Activated gamma-delta T cell (primary cell): ENCODE measurements at places on chromosomes 16 and 17.

DNA sequence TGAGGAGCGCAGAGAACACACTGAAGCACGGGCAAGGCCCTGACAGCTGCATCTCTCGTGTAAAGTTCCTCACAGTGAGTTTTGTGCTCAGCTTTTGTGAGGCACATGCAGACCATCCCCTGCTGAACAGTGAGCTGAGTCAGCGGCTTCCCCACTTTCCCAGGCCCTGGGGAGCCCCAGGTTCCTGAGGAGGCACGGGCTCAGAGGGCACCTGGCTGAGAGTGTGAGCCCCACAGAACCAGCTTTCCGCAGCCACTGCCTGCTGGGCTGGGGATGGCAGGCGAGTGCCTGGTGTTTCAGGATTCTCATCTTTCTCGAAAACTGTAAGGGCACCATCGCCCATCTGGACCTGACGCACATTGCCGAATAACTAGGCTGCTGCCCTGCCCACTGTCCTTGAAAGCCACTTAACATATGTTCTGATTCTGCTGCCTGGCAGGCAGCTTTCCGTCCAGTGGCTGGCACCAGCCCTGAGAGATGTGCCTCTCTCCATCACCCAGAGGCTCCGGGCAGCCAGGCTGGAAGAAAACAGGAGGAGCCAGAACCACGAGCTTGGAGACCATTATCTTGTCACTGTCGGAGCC, 266.7 kb upstream of the FOXF1 start:
- DNase-seq: no peak

DNA sequence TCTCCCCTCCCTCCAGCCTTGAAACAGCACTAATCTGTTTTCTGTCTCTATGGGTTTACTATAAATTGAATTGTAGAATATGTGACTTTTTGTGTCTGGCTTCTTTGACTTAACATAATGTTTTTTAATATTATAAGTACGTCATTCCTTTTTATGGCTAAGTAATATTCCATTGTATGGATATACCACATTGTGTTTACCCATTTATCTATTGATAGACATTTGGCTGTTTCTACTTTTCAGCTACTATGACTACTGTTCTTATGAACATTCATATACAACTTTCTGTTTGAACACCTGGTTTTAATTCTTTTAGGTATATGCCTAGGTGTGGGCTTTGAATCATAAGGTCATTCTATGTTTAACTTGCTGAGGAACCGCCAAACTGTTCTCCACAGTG, 961.9 kb downstream of the CDH8 start:
- no peak for DNase-seq

DNA sequence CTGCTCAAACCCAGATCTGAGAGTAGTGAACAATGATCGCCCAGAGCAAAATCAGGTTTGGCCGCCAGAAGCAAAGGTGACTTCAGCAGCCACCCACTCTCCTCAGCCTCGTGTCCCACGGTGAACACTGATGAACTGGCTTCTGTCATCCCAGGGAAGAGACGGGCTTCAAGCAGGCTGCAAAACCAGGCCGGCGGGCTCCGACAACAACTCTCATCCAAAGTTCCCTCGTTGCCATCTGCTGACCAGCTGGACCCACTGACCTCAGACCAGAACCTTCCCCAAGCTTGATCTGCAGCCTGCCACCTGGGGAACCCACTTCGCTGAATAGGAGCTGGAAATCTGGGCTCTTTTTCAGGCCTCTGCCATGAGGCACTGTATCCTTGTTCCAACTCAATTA, 69.6 kb upstream of the MRTFB start:
- DNase-seq: no peak

DNA sequence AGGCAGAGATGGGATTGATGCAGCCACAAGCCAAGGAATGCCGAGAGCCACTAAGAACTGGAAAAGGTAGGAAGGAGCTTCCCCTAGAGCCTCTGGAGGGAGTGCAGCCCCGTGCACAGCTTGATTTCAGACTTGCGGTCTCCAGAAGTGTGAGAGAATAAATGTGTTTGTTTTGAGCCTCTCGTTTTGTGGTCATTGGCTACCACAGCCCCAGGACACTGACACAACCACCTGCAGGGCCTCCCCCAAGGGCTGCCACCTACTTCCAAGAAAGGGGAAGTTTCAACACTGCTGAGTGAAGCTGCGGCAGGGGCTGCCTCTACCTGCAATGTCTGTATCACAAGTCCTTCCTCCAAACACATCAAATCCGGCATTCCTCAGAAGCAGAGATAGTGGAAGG, 346.9 kb downstream of the C16orf95 start:
- no peak for DNase-seq

DNA sequence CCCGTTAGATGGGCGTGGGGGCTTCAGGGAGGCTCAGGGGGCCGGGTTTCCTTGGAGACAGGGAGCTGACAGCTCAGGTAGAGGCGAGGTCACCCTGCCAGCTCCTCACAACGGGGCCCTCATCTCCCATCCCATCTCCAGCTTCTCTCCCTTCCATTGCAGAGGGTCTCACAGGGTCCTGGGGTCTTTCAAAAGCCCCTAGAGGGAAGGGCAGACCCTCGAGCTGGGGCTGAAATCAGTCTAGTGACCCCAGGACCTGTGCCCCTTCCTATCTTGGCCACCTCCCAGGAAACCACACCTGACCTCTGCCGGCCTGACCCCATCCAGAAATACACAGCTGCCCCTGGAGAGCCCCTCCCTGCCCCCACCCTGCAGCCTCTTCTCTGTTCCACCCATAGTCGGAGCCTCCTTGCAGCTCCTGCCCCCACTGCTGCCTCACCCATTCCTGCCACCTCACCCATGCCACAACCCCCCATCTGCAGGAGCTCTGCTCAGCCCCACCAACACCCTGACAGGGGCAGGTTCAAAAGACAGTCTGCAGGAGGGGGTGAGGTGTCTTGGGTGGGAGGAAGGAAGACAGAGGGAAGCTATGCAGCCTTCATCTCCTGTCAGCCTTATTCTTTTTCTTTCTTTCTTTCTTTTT, 23.4 kb downstream of the PIK3R5 start:
- DNase-seq: peak; percentile 15

DNA sequence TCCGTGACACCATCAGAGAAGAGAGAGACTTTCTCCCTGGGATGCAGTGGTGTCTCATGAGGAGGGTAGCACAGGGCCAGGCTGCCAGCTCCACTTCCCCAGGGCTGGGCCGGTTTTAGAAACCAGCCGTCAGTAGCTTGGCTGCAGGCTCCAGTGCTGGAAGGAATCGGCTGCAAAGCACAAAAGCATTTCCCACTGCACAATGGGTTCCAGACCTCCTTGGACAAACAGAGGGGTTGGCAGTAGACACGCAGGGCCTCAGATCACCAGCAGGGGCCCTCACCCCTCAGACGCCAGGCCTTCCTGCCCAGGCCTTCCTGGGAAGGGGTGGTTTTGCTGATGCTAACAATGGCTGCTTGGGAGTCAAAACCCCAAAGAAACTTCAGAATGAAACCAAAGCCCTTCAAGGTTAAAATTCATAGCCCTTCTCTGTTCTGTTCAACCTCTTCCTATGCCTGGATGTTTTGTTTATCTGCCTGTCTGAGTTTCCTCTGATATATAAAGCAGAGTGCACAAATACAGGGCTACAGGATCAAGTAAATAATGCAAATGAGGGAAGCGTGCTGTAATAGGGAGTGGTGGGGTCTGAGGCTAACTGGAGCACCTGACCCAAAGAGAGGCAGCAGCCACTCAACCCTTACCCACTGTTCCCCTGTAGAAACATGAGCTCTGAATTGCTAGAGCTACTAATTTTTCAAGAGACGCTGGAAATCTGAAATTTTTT, 26.2 kb downstream of the TEKT5 start:
- no peak for DNase-seq

- no peak for DNase-seq
Measured at GRCh38 chr17:65229621-65229995, 92.4 kb downstream of the RGS9 start.

DNA sequence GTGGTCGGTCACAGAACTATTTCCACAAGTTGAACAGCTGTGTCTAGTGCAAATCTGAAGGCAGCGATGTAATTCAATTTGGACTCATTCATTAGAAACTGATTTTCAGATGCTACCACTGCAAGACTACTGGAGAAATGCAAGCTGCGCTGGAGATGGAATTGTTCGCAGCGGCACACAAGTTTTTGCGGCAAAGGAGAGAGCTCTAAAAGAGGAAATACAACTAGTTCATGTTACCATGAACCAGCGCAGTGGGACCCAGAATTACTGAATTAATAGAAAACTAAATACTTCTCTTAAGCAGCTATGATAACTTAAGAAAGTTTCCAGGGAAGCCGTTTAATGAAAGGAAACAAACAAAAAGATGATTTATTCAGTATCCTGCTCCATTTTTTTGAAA, 1.9 kb downstream of the CREBBP start:
- DNase-seq: no peak

DNA sequence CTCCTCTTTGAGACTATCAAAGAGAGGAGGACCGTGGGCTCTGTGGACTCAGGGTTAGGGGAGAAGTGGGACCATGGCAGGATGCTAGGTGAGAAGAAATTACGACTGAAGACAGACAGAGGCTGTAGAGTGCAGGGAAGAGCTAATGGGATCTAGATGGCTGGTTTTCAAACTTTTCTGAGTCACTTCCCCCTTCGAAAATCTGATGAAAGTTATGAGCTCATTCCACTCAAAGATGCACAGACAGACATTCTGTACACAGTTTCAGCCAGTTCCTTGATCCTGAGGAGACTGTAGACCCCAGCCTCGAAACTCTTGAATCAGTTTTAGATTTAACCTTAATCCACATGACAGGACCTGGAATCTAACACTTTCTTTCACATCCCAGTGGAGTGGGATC, 40.7 kb downstream of the RGS9 start:
- no peak for DNase-seq

GRCh38 chr16:66551348-66551759, 1.0 kb upstream of the CKLF start:
- no peak for DNase-seq

DNA sequence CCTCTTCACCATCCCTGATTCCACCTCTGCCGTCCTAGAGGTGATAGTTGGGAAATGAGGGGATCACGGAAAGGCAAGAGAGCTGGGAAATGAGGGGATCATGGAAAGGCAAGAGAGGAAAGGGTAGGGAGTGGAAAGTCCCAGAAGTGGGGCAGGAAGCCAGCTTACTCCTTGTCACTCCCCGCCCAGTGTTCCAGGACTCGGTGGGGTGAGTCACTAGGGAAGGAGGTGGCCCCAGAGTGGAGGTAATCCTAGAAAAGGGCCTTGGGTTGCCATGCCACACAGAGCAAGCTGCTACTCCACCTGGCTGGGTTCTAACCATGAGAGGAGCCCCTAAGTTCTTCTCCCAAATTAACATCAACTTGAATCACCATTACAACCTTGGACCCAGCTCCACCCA, 14.8 kb downstream of the ALOXE3 start:
- no peak for DNase-seq

DNA sequence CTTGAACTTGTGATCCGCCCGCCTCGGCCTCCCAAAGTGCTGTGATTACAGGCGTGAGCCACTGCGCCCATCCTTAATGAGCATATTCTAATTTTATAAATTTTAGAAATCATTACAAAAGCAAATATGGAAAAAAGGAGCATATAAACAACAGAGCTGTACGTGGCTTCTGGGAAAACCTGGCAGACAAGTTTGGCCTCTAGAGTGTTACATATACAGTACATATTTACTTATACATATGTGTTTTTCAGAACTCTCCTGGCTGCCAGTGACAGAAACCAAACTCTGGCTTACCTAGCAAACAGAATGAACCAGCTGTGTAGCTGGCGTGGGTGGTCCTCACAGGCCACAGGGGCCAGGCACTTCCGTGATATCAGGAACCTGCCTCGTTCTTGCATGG, 10.1 kb downstream of the DRC3 start:
- no peak for DNase-seq

- no peak for DNase-seq
Measured at GRCh38 chr16:80283466-80284392, 257.1 kb upstream of the DYNLRB2 start.

GRCh38 chr17:75894049-75894733, 2.6 kb downstream of the TRIM65 start:
- DNase-seq: no peak

- DNase-seq: no peak
Measured at GRCh38 chr17:7253082-7253481, 1.1 kb downstream of the ELP5 start.

GRCh38 chr16:83441517-83441916, 366.3 kb upstream of the HSBP1 start:
- DNase-seq: no peak

GRCh38 chr17:6555331-6556120, 829 bp downstream of the PITPNM3 start:
- no peak for DNase-seq

DNA sequence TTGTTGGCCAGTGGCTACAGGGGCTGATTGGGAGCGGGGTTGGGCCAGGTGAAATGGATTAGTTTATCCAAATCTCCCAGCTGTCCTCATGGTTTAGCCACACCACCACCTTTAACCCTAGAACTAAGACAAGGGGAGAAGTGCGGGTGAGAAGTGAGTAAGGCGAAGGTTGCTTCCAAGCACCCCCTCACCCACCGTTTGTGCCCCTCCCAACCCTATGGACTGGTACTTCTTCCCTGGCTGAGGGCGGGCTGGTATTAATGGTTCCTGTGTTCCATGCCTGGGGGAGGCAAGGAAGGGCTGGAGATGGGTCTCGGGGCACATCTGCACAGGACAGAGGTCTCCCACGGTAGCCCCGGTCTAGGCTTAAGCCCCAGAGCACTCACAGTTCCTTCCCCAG, 25.1 kb downstream of the NT5M start:
- no peak for DNase-seq

DNA sequence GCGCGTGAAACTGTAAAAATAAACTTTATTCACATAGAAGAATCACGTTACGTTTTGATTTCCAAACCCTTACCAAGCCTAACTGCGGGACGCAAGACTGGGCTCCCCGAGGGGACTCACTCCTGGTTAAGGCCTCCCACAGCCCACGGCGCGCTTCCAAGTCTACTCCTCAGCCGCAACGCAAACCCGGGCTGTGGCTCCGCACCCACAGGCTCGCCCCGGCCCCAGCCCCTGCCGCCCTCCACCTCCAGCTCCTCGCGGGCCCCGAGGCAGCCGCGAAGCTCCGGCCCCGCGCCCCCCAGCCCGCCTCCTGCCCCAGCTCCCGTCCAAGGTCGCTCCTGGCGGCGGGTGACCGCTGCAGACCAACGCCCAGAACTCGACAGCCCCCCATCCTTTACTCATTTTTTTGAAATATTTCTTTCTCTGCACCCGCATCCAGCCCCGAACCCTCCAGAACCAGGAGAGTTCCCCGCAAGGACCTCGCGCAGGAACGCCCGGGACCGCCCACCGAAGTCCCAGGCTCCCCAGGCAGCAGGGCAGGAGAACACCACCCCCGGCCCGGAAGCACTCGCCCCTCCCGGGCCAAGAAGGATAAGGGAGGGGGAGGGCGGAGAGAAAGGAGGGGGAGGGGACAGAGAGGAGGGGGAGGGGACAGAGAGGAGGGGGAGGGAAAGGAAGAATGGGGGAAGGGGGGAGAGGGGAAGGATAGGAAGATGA, 912 bp downstream of the USP22 start:
- DNase-seq: peak; percentile 29

DNA sequence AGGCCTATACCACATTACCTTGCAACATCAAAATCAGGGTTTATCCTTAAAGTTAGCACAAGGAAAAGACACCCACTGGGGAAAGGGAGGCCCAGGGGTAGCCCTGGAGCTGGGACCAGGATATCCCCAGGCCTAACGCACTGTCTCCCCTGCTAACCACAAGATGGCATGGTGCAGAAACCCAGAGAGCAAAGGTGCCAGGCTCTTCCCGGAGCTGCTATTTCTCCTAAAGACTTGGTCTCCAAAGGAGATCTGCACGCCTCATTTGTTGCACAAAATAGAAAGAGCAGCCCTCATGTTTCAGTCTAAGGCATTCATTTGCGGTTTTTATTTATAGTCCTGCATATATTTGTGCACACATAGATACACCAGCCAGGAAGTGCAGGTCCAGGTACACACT, 408.6 kb downstream of the SOX9 start:
- DNase-seq: no peak
